HEK293T (cell line): ENCODE measurements at places on chromosomes 7 and 10.

- DNase-seq, result no peak
Measured at GRCh38 chr10:96225119-96225518, 46.2 kb downstream of the BLNK start.

DNA sequence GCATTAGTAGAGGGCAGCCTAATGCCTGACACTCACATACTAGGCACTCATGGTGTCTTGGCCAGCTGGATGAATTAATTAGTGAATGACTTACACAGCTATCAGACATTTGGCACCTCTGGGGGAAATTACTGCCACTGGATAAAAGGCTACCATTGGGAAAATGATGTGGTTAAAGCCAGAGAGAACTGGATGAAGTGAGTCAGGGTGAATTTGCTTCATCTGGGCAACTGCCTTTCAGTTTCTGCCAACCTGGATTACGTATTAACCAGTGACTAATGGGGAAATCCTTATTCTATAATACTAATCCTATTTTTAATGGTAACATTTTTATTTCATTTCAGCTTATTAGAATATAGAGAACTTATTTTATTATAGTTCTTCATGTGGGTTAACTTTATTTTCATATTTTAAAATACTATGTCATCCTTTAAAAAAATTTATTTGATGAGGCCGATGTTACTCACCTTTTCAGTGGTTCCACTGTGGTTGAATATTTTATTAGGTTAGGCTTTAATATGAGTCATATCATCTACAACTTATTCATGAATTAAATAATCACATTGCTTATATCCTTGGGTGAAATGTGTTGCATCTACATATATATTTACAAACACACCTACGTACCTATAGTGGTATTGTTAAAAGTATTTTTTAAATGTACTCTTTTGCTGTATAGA lies 85.6 kb upstream of the CAPZA2 start:
- no peak for DNase-seq

- DNase-seq, result no peak
Measured at GRCh38 chr10:60846173-60846572, 67.9 kb downstream of the CDK1 start.

GRCh38 chr7:7311001-7311400 lies 128.7 kb downstream of the C1GALT1 start:
- DNase-seq, result no peak

GRCh38 chr7:27435461-27435860 lies 192.9 kb downstream of the EVX1 start:
- no peak for DNase-seq

DNA sequence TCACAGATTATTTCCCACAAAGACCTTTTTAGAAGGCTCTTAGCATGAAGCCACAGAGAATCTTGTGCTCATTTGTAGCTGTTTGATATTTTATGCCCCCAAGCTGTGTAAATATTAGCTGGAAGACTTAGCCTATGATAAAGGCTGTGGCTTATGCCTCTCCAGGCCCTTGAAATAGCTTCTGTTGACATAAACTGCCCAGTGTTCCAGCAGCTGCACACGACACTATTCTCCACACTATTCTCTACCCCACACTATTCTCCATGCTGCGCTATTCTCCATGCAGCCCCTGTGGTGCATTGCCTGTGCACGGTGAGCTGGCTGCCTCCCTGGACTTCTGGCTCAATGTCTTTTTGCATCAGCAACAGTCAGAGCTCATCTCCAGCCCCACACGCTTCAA lies 13.1 kb downstream of the DDC start:
- no peak for DNase-seq

DNA sequence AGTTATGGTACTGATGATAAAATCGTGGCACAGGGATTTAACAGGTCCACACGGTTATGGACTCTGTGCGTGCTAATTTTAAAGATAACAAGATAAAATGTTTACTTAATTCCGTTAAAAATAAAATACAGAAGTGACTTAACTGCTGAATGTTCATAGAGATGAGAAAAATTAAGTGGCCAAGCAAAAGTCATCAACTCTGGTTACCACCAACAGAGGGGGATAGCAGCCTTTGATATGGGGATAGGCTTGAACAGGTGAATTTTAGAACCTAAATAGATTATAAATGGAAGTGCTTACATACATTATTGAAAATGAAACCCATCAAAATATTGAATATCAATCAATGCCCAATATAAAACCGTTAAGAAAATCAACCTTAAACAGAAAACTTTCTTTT lies 245.0 kb downstream of the WDR37 start:
- no peak for DNase-seq
